ENCODE measurements at places on chromosomes 5 and 9.

GRCh38 chr5:8508231-8508630, 639.3 kb downstream of the MTRR start:
- DNase-seq = no peak

DNA sequence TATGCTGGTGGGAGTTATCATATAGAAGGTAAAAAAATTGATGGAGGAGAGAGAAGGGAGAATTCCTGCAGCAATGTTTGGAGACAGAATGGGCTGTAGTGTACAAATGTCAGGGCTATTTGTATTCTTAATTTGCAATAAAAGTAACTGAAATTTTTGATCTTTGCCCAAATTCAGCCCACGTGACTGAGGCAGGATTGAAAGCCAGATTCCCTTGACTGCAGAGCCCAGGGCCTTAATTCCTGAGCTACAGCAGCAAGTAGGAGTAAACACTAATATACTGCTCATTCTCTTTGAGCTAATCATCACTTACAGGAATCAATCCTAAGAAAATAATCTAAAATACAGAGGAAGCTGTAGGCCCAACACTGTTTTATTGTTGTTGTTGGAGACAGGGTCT, 5.2 kb upstream of the ANXA6 start:
- DNase-seq = no peak

DNA sequence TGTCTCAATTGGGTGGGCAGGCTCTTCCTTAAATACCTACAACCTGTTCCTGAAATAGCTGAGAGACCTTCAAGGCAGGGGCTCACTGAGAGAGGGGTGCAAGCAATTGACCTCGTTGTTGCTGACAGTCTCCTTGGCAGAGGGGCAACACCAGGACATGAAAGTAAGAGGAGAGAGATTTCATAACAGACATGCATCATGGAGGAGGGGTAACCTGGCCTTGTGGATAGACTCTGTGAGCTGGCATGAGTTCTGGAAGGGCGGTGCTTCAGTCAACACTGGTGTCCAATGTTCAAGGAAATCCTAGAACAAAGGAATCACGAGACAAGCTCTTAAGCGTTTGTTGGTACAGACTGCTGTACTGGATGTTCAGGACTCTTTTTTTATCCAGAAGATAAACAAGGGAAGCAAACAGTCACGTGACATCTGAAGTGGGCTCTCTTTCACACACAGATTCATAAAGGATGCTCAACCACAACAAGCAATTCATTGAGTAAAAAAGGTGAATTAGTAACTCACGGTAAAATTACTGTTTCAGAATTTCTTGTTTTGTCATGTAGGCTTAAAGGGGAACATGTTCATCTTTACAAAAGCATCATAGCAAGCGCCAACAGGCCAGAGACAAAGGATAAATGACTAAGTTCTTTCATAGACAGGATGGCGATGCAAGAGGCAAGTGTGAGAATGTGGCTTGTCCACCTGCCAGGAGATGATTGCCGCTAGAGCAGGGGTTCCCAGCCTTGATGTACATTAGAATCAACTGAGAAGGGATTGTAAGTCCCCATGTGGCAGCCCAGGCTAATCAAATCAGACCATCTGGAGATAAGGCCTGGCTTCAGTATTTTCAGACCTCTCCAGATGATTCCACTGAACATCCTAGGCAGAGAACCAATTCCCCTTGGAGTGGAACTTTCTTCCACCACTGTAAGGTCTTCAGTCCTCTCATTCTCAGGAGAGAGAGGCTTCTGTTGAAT, 20.7 kb downstream of the ANKRA2 start:
- no peak for DNase-seq

- DNase-seq = no peak
These were observed 45.9 kb upstream of the SHB start for GRCh38 chr9:38114905-38115304.

DNA sequence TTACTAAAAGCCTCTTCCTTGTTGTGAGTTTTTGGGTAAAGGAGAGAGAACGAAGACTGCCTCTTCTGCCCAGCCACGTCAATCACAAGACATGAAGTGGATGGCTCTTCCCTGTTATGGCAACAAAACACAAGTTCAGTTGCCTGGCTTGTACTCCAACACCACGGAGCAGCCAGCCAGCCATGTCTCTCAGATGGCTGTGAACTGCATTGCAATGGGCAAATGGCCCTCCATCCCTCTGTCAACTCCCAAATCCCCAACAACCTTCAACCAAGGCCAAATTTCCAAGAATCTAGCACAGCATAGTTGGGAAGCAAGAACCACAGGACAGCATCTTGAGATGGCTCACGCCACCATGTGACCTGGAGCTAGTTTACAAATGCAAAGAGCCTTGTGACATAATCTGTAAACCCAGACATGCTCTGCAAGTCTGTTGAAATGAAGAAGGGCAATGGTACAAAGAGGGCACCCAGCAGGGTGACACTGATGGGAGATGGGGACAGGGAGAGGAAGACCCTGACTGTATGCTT, 53.9 kb downstream of the ZNF366 start:
- no peak for DNase-seq

DNA sequence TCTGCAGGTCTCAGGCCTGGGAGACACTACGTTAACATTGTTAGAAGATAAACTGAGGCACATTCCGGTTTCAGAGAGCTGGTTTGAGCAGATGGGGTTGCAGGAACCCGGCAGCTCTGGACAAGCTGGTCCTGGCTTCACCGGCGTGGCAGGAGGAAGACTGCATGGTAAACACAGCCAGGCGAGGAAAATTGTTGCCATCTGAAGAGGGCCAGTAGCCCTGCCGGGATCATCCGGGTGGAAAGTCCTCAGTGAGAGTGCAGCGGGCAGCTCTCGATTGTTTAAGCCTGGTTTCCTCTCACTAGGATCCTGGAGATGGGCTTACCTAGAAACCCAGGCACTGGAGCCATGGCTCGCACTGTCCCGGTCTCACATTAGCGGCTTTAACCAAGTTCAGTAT, 226.9 kb downstream of the IRX2 start:
- no peak for DNase-seq

DNA sequence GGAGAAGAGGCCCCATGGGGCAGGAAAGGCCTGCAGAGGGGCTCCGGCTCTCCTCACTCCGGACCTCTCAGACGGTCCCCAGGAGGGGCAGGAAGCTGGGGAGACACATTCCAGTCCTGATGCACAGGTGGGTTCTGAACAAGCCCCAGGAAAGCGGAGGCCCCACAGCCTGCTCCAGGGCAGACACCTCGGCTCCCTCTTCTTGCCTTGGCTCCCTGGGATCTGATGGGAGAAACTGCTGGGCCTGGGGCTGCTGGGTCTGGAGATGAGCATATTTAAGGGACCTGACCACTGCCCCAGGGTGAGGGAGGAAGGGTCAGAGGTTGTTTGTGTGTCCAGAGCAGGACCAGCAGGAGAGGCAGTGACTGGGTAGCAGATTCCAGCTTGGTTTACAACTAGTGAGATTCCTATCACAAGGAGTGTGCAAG, 1.2 kb downstream of the CORO2A start:
- no peak for DNase-seq
